ENCODE measurements at places on chromosomes 4 and X.

DNA sequence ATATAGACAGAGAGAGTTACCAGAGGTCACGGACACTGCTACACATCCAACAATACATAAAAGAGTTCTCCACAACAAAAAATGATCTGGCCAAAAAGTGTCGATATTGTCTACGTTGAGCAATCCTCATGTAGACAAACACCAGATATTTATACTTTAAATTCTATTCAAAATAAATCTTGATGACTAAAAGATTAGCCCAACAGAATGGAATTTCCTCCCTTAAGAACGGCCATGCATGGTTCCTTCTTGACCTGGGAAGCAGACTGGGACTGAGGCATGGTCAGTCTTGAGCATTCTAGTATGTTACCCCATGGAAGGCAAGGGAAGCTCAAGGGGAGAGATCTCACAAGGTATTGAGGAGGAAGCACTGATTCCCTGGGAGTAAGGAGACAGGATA is 43.5 kb downstream of the LHFPL1 start:
- no peak for DNase-seq

DNA sequence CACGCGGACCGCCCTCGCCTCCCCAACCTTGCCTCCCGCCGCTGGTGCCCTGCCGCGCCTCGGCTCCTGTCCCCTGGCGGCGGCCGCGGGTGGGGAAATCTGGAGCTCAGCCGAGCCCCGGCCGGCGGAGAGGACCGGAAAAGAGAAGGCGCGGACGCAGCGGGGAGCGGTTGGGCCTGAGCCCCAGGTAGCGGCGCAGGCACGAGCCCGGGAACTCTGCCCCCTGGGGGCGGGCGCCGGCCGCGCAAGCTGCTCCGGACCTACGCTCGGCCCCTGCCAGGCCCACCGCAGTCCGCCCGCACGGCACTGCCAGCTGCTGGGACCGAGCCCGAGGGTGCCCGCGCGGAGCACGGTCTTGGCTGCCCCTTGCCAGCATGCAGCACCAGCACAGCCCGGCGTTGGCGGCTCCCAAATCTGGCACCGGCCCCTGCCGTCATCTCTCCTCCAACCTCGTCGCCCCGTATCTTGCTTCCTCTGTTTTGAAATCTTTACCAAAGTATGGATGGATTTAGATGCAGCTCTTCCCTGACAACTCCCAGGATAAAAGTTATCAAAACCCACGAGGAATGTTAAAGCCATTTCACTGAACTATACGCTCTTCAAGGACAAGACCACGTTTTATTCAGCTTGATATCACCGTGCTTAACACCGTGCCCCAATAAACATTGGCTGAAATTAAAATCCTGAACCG is at the start of gene PRSS12:
Gene PRSS12 (minus strand): TSS at position 161 of the 691 bp plus-strand sequence. CDS start 283 bp downstream, outside the sequence.
- DNase-seq = peak; percentile 39

GRCh38 chr4:166839615-166840251 is 394.6 kb downstream of the SPOCK3 start:
- DNase-seq = no peak

DNA sequence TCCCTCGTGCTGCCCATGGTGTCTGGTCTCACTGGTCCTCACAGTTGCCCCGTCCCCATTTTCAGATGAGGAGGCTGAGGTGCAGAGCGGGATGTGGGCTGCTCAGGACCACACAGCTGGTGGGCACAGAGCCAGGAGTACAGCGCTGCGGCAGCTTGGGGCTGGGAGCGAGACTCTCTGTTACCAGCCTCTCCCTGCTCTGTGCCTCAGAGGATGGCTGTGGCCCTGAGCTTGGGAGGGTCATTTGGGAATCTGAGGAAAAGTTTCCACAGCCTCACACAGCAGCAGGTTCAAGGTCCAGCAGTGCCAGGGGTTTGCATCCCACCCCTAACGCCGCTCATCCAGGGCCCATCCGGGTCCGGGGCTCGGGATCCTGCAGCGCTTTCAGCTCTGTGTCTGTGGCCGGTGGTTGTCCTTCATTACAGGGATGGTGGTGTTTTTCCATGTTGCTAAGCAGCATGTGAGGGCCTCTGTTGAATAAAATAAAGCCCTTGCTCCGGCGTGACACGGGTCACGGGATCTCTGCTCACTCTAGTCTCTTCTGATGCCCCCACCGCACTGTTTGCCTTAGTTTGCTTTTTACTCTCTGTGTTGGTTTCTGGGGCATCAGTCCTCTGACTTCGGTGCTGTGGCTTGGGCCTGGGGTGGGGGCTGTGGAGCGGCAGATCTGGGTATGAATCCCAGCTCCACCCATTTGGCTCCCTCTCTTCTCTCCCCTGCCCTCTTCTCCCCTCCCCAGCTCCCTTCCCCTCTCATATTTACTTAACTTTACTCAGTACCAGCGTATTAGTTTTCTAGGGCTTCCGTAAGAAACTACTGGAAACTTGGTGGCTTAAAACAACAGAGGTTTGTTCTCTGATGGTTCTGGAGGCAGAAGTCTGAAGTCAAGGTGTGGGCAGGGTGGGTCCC is 6.5 kb downstream of the WFS1 start:
- DNase-seq = no peak

DNA sequence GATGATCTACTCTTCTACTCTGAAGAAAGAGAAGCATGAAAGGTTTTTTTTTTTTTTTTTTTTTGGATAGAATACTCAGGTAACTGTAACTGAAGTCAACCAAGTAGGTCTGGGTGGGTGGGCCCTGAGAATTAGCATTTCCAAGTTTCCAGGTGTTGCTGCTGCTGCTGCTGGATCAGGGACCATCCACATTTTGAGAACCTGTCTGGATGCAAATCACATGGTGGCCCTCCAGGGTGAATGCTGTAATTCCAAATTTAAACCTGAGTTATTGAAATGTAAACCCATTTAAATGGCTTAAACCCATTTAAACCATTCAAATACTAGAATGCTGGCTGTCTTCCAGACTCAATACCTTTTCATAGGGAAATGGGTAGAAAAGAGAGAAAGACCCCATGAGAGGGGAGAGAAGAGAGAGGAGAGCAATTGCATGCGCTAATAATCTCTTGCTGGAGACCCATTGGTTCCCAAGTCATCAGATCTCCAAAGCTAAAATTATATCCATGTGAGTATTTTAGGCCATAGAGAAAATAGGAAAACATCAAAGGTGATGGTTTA is 17.6 kb downstream of the SUPT20HL1 start:
- DNase-seq = no peak

DNA sequence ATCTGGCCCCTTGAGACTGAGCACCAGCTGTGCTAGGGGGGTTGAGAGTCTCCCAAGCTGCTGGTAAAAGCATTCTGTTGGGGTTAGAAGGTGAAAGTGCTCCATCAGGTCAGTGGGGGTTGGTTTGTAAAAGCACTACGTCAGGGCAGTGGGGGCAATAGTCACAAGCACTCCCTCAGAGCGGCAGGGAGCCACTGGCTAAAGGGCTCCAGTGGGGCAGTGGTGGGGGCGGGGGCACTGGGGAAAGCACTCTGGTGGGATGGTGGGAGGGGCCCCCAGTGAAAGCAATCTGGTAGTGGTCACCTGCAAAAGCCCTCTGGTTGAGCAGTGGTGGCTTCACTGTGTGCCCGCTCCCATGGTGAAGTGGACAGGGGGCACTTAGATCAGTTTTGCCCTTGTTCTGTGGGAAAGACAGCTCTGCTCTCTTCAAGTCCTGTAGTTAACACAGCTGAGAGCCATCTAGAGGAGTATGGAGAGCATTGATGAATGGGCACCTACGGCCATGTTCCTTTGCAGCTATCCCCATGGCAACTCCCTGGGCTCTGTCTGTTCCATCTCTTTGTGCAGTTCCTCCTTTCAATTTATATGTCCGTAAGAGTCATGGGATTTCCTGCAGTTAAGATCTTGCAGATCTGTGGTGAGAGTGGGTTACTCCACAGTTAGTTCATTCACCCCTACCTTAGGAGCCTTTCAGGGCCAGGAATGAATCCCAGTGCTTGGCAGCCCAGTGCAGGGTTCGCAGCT is 106.4 kb downstream of the SH3BGRL start:
- peak; percentile 1 for DNase-seq

DNA sequence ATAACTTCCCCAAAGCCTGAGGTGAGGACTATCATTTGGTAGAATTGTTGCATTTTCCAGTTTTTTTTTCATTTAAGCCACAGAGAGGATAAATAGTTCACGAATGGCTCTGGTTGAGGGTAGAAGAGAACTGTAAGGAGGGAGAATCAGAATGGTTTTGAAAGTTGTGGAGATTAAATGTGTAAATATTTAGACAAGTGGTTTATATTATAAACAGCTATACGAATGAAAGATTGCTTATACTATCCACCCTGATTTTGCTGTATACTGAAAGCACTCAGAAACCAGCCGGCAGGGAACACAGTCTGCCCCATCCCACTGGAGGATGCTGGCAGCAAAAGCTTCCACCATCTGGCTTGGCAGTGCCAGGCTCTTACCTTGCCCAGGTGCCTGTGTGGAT is 341.1 kb downstream of the RAPGEF2 start:
- no peak for DNase-seq

GRCh38 chrX:40947276-40947675 is 138.0 kb upstream of the USP9X start:
- DNase-seq = no peak

- DNase-seq = peak; percentile 2
These were observed 100.5 kb downstream of the CLNK start for GRCh38 chr4:10584042-10584441.

DNA sequence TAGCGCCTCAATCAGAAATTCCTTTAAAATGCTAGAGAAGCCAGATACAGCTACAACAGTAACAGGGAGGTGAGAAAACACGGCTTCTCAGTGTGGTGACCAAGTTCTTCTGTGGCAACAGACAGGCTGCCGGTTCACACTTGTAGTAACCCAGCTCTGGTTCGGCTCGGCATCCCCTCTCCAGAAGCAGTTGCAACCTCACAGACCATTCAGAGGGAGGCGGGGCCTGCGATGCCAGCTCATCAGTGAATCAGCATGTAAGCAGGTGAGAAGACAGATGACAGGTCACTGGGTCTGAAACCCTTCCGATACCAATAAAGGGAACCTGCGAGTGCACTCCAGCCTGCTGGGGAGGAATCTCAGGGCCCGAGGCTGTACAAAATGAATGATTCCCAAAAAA is 251.0 kb downstream of the KCNIP4 start:
- no peak for DNase-seq

- DNase-seq = no peak
These were observed 16.3 kb upstream of the PLCXD1 start for GRCh38 chrX:264634-265455.

- DNase-seq = no peak
These were observed 105.1 kb downstream of the PHF8 start for GRCh38 chrX:53939127-53939526.

- peak; percentile 42 for DNase-seq
These were observed 3.5 kb downstream of the MND1 start for GRCh38 chr4:153348006-153348405.

DNA sequence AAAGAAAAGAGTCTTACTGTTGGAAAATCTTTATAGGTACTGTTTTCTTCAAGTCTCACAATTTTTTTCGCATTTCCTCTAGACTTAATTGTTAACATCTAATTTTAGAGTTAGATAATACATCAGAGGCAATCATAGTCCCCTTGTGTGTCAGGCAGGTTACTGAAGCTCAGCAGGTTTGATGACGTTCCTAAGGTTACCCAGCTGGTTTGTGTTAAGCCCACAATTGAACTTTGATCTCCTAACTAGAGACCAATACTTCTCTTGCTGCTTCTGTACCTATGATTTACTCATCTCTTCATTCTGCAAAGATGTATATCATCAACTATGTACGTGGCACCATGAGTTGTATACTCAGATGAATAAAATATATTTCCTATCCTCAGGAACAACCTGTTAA is 131.6 kb upstream of the STIM2 start:
- DNase-seq = no peak

DNA sequence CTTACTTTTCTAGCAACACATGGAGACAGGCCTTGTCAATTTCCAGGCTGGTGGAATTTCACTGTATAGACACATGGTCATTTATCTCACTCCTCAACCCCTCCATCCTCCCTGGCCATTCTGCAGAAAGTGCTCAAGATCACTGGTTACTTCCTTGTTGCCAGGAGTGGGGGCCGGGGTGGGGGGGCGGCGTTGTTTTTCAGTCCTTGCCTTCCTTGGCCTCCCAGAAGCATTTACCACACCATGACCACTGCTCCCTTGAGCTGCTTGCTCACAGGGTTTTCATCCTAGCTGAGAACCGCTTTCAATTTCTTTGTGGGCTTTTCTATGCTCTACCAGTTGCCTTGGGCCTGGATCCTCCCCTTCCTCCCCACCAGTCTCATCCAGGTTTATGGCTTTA is 14.1 kb upstream of the BCOR start:
- no peak for DNase-seq

- DNase-seq = no peak
These were observed 177.3 kb upstream of the FAM9B start for GRCh38 chrX:9211269-9211668.

DNA sequence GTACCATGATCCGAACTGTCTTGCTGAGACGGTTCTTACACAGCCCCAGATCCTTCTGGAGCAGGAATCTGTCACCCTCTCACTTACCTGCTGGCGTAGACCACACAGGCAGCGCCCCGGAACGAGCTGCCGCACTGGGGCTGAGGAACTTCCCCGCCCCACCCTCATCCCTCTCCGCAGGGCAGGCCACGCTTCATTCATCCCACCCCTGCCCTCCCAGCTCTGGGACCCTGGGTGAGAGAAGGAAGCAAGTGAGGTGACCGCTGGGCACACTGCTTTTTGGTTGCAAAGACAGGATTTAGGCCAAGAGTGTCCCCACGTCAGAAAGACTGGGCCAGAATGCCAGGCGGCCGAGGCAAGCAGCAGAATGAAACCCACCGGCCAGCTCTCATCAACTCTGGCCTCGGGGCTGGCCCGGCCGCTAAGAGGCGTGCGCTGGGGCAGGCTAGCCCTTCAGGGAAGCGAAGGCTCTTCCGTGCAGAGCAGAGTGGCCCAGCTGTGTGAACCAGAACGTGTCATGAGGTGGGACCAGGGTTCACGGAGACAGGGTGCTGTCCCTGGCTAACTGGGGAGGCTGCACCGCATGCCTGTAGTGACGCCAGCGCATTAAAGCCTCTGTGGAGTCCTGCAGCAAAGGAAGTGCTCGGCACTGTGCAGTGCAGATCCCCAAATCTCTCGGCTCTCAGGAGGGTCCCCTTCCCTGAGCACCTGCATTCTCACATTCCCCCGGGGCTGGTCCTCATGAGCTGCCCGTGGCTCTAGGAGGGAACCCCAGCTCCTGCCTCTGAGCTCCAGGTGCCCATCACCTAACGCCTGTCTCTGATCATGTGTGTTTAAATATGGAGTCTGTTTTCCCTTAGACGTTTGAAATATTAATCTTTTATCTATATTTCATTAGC is 6.4 kb downstream of the LRPAP1 start:
- no peak for DNase-seq

DNA sequence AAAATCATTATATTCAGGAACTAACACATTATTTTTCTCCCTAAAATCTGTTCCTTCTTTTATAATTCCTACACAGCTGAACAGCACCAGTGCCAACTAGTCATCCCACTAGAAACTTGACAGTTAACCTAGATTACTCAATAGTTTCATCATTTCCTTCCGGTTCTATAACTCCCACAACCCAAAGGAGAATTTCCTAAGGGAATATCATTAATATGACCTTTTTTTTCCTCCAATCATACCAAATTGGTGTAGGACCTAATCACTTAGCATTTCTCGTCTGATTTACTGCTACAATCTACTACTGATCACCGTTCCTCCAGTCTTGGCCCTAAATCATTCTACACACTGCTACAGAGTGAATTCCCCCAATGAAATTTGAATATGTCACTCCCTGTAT is 45.9 kb downstream of the WDFY3 start:
- DNase-seq = no peak

- DNase-seq = no peak
These were observed 258.9 kb downstream of the NPFFR2 start for GRCh38 chr4:72290737-72291136.
